Activated CD4-positive, alpha-beta memory T cell treated with anti-CD3 and anti-CD28 coated beads for 36 hours (primary cell): ENCODE measurements at places on chromosomes 7 and 10. TPM values are rescaled to one million over a fixed set of nuclear protein-coding genes. Genes with fewer than 3 reads are reported as not detected.

The SLC13A1 gene
- not detected for total RNA-seq

The NUTM2B gene
- total RNA-seq: 0.56 TPM

The GPR26 gene
- not detected for total RNA-seq

The IKZF1 gene
- total RNA-seq: 216 TPM

The CYP2E1 gene
- total RNA-seq: 0.46 TPM

The RSPH10B gene
- total RNA-seq: not detected

The VWDE gene
- total RNA-seq: 2.3 TPM

The OR2A1 gene
- not detected for total RNA-seq

The MEIG1 gene
- 1.4 TPM for total RNA-seq

The LIPJ gene
- total RNA-seq: not detected

The RAB19 gene
- total RNA-seq: 13.3 TPM

The SPDYE2B gene
- total RNA-seq: not detected

The C10orf53 gene
- not detected for total RNA-seq

The SORCS3 gene
- total RNA-seq: not detected

GRCh38 chr10:32893434-32893833, 64.6 kb downstream of the ITGB1 start:
- DNase-seq: no peak

GRCh38 chr10:47323636-47324296, 1.5 kb downstream of the GDF2 start:
- DNase-seq: peak; percentile 3

DNA sequence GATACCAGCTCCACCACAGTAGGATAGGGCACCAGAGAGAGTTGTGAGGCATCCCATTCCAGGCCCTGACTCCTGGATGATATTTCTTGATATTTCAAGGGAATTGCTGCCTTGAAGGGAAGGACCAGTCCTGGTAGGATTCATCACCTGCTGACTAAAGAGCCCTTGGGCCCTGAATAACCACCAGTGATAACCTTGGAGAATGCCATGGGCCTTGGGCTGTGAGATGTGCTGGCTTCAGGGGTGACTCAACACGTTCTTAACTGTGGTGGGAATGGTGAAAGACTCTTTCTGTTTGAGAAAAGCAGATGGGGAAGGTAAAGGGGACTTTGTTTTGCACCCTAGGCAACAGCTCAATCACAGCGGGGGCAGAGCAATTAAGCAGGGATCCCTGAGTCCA, 21.4 kb upstream of the ASZ1 start:
- DNase-seq: no peak

DNA sequence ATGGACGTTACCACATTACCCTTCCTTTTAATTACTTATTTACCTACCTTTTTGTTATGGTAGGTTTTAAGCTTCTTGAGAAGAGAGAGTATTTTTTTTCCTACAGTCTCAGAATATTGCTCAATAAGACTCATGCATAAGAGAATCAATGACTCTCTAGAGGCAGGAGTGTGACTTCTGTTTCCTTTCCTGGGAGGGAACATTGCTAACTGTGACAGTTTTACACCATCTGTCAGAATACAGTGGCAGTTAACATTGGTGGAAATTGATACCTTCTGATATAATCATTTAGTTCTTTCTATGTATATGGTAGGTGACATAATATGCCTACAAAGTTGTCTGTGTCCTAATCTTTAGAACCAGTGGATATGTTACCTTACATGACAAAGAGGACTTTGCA, 348.7 kb upstream of the POT1 start:
- no peak for DNase-seq

GRCh38 chr10:32234471-32234870, 112.5 kb downstream of the EPC1 start:
- no peak for DNase-seq

GRCh38 chr7:144835155-144835611, 670 bp downstream of the TPK1 start:
- DNase-seq: peak; percentile 58

- no peak for DNase-seq
Observed at GRCh38 chr7:107213193-107213788, 44.5 kb downstream of the HBP1 start.

GRCh38 chr7:4727914-4728705, 46.0 kb downstream of the FOXK1 start:
- DNase-seq: no peak
